ENCODE measurements at places on chromosomes 3 and 15.

GRCh38 chr15:84811828-84812227, 5.3 kb upstream of the ALPK3 start:
- DNase-seq, result no peak

- no peak for DNase-seq
These were observed 66.0 kb downstream of the TTBK2 start for GRCh38 chr15:42854576-42854975.

DNA sequence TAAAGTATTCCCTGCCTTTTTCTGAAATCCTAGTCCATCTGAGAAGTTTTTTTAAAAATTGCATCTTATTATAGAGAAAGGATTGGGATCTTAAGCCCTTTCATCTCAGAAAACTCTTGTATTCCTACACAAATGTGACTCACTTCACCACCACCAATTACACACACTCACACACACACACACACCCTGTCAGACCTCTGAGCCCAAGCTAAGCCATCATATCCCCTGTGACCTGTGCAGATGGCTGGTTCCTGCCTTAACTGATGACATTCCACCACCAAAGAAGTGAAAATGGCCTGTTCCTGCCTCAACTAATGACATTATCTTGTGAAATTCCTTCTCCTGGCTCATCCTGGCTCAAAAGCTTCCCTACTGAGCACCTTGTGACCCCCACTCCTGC, 1181.9 kb downstream of the ROBO2 start:
- no peak for DNase-seq

DNA sequence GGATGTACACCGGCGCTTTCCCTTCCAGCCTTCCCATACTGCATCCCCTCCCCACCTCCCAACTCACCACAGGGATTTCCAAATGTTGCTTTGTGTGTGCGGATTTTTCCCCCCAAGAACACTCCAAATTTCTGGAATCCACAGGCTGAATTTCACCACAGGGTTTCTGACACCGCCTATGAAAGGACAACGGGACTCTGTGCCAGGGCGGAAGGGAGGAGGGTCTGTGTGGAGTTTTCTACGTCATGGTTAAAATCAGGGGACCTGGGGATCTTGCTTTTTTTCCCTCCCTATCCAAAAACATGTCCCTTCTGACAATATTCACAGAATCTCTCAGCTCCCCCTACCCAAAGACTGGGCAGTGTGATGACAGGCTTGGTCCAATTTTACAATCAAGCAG, 14.6 kb downstream of the CYP19A1 start:
- DNase-seq, result no peak

- DNase-seq, result no peak
These were observed 10.6 kb upstream of the KIF23 start for GRCh38 chr15:69403594-69403993.

DNA sequence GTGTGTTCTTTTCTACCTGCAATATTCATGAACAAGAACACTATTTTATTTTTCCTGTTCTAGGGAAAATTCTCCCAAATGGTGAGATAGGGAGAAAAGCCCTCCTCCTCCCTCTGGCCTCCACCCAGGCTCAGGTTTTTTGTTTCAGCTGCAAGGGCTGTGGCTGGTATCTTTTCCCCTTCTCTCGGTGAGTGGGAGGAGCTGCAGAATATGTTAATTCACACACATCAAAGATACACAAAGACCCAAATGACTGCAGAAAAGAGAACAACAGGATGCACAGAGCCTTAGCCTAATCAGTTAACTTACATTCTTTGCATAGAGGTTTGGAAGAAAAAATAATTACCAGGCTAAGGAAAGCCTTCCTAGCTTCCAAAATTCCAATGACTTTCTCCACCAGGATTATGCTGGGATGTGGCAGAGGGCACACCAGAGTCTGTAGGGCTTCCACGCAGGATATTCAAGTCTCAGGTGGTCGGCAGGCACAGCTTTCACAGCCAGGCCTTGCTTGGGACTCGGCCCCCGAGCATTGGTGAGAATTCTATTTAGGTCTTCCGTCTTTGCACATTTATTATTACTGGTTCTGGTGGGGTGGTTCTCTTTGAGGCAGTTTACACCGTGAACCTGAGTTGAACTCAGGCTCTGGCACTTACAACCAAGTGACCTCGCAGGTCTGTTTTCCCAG, 64.9 kb downstream of the ABHD5 start:
- DNase-seq, result no peak

DNA sequence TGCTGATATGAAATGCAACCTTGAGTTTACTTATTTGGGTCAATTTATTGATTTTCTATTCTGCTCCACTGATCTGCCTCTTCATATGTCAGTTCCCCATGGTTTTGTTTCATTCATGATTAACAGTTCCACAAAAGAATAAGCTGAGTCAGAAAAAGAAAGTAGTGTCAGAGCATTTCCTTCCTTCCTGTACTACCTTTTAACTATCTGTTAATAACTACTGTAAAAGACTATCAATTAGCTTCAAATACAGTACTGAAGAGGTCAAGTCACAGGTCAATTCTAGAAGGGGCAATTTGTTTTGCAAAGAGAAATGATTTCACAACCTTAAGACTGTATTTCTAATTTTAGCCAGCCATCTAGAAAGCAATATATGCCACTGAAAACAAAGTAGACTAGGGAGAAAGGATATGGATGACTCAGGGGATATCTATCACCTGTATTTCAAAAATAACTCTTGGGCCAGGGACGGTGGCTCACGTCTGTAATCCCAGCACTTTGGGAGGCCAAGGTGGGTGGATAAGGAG, 129.5 kb downstream of the TFDP2 start:
- DNase-seq, result no peak

DNA sequence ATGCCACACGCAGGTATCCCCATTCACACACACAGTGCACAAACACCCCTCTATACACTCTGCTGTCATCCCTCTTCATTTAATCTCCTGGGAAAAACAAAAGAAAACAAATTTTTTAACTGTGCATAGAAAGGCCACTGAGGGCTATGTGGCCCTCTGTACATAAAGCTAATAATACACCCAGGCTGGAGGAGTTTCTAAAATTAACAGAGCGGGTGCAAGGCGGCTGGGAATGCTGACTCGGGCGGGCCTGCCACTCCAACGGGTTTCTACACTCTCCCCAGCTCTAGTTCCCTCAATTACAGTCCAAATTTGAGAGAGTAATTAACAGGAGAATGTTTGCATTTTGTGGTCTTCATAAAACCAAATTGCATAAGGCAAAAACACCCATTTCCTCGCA, 23.1 kb downstream of the HCN4 start:
- no peak for DNase-seq

DNA sequence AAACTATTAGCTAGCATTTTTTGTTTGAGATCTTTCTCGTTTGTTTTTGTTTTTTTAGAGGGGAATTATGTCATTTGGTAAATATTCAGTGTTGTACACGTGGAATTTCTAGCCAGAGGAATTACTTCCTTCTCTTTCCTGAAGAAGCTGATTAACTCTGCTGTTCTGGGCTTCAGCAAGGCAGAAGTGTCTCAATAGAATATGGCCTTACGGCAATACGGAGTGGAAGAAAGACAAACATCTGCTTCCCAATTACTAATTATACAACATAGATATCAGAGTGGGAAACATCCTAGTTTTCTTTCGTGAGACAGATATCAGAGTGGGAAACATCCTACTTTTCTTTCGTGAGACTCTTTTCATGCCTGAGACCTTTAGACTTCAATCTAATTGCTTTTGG, 11.9 kb downstream of the P3H2 start:
- DNase-seq, result no peak
